ENCODE measurements at places on chromosomes 6 and 20.

DNA sequence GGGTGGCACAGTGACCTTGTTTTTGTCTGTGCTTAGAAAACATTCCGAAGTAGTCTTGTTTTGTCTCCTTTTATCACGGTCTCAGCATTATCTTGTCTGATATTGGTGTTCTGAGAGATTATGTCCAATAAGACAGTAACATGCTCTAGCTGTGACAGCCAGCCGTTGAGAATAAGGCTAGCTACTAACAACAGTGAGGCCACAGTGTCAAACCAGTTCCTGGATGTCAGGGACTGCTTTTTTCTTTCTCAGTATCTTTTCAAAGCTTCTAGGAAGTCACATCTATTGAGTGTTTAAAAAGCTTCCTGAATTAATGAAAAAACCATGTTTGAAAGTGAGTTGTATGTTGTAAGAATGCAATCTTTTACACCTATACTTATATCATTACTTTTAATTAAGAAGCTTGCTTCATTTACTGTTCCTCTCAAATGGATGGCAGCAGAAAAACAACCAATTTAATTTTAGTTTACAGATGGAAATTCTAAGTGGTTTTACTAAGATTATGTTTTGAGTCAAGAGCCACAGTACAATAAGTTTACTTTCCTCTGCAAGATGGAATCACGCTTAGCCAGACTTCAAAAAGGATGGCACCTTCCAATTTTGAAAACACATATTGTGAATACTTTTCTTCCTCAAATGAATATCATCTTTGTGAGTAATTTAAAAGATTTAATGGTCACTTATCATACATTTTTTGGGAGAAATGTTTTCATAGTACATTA lies 53.1 kb downstream of the MAP3K7 start:
- DNase-seq = no peak

- no peak for DNase-seq
These were observed 12.6 kb upstream of the PCMTD2 start for GRCh38 chr20:64242797-64243475.

- DNase-seq = no peak
These were observed 1.1 kb upstream of the PAQR8 start for GRCh38 chr6:52360601-52361413.

DNA sequence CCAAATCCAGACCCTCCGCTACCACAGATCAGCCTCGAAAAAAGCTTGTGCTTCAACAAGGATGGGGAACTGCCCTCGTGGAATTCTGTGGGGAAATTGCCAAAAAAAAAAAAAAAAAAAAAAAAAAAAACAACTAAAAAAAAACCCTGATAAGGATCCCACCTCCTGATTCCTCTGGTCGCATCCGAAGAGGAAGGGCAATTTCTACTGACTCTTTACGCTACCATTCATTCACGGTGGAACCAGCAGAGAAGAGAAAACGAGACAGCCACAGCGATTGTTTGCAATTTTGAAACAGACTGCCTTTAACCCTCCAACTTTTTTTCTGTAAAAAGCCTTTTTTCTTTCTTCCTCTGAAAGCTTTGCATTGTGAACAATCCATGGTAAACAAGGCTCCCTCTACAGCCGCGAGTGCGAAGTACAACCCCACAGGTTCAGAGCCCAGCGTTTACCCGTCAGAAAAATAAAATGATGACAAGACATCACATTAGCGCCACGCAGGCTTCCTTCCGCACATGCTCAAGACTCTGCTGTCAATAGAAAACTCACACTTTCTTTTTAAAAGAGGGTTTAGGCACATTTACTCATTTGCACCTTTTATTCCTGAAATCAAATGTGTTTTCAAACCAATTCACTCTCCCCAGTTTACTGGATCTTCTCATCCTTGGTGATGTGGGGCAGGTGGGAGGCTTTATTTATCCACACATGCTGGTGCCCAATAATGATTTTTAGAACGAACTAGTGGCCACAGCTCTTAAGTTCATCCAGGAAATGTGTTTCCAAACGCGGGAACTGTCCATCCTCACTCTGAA lies 100.0 kb downstream of the NOL4L start:
- peak; percentile 83 for DNase-seq

- peak; percentile 20 for DNase-seq
These were observed 308.1 kb downstream of the CDH26 start for GRCh38 chr20:60266177-60266823.

- no peak for DNase-seq
These were observed 88.2 kb upstream of the DST start for GRCh38 chr6:56730663-56731529.

DNA sequence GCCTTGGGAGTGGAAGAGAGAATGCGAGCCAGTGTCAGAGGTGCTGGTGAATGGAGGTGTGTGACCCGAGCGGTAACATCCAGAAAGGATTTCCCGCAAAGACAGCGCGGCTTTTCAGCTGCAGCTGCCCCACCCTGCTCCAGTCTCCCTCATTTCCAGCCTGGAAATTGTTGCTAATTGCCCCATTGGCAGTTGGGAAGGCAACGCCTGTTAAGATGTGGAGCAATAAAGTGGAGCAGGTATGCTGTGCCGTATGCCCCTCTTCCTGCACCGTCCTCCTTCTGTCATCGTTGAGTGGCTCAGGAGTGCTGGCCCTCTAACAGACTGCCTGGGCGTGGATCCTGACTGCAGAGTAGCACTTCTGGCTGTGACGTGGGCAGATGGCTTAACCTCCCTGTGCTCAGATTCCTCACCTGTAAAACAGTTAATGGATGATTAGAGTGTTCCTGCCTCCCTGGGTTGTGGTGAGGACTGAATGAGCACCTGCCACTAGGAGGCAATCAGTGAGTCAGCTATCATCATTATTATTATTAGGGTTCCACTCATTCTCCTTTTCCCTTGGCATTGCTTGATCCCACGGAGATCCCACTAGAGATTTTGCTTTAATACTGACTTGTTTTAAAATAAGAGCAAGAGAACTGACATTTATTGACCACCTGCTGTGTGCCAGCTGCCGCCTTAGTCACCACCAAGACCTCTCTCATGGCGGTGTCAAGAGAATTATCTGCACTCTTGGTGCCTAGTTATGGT lies 11.7 kb downstream of the ARFGEF2 start:
- no peak for DNase-seq

DNA sequence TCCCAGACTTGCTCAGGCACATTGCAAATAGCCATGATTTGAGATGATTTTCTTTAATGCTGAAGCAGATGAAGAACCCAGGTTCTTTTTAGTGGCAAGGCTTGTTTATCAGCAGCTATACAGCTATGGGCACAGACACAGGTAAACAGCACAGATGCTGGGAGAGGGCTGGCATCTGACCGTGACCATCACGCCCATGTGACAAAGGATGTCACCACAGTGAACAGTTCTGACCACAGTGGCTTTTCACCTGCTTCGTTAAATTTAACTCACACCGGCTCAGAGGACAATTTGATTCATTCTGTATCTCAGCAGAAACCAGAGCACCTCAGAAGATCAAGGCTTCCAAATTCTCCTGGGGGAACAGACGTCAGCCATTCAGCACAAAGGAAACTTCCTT lies 142.6 kb downstream of the CDH26 start:
- no peak for DNase-seq

GRCh38 chr6:56827908-56828649 lies 126.8 kb upstream of the BEND6 start:
- DNase-seq = no peak

GRCh38 chr6:136052031-136052430 lies 198.1 kb downstream of the MTFR2 start:
- DNase-seq = no peak

GRCh38 chr6:148166339-148166968 lies 176.2 kb upstream of the SASH1 start:
- peak; percentile 40 for DNase-seq

- no peak for DNase-seq
These were observed 25.1 kb upstream of the SLC17A3 start for GRCh38 chr6:25899123-25899522.

Measured in CD4-positive, alpha-beta T cell (primary cell).